ENCODE measurements at places on chromosomes 3 and 15.
A peak's percentile ranks its signal among the peaks of the same experiment; 100 is the strongest.

- DNase-seq, result no peak
Measured at GRCh38 chr3:12288182-12289129, at the start of gene PPARG. TSS of gene PPARG (plus strand) at chr3:12289070. CDS start at chr3:12379712, 90,642 bp downstream.

DNA sequence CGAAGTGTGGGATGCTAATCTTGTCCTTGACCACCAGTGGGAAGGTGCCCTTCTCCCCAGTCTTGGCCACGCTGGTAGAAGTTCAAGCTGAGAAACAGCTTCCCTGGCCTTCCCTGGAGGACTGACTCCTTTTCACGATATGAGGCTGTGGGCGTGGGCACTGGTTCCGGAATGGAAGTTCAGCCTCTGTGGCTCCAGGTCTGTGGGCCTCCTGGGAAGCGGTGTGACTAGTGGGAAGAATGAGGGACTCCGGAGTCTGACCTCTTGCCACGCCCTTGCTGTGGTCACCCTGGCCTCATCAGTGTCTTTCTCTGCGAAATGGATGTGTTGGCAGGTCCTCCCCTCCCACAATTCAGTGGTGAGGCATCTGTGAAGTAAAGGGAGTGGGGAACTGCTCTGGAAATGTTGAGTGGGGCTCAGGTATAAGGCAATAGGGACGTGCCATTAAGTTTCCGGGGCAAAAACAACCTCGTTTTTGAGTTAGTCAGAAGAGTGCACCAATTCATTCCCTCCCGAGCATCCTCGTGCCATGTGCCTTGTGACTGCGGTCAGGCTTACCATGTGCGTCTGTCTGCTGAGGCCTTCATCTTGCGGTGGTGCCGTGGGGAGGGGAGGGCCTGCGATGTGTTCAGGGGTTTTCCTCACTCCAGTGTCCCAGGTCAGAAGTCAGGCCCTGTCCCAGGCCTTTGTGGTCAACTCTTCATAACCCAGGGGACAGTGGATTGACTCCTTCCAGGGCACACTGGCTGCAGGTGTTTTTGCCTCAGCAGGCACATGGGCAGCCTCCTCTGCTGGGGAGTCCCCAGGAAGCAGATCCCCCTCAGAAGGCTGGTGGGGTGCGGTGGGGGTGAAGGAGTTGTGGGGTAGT, 11.8 kb upstream of the SEC13 start:
- DNase-seq, result peak; percentile 29

- DNase-seq, result no peak
Measured at GRCh38 chr15:101045236-101045646, 126.1 kb downstream of the LRRK1 start.

DNA sequence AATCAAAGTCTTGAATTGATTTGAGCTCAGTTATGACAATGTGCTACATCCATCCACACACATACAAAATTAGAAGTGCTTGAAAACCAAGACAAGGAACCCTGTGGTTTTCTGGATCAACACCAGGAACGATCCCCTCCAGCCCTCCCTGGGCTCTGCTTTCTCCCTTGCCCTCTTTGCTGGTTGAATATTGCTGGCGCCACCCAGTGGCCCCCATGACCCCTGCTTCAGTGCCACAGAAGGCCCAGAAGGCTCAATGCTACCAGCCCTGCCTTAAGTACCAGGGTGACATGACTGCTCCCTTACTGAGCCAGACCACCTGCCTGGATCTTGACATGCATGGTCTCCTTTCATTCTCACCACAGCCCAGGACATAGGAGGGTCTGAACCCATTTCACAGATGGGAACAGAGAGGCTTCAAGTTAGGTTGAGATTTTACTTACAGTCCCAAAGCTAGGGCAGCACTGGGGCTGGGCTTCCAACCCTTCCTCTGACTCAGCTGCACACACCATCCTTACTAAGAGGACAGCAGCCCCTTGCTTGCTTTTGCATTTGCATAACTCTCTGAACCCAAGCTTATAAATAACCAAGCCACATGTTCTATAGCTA, 15.0 kb downstream of the IL12A start:
- DNase-seq, result peak; percentile 41

- DNase-seq, result no peak
Measured at GRCh38 chr3:116056280-116056679, 389.0 kb downstream of the LSAMP start.

GRCh38 chr3:10707400-10708215, 108.4 kb upstream of the SLC6A11 start:
- no peak for DNase-seq

- DNase-seq, result no peak
Measured at GRCh38 chr15:69908590-69909420, 188.9 kb downstream of the TLE3 start.

- DNase-seq, result no peak
Measured at GRCh38 chr15:59240036-59240435, 33.4 kb downstream of the LDHAL6B start.

GRCh38 chr3:143707848-143708247, 140.4 kb downstream of the SLC9A9 start:
- DNase-seq, result no peak

DNA sequence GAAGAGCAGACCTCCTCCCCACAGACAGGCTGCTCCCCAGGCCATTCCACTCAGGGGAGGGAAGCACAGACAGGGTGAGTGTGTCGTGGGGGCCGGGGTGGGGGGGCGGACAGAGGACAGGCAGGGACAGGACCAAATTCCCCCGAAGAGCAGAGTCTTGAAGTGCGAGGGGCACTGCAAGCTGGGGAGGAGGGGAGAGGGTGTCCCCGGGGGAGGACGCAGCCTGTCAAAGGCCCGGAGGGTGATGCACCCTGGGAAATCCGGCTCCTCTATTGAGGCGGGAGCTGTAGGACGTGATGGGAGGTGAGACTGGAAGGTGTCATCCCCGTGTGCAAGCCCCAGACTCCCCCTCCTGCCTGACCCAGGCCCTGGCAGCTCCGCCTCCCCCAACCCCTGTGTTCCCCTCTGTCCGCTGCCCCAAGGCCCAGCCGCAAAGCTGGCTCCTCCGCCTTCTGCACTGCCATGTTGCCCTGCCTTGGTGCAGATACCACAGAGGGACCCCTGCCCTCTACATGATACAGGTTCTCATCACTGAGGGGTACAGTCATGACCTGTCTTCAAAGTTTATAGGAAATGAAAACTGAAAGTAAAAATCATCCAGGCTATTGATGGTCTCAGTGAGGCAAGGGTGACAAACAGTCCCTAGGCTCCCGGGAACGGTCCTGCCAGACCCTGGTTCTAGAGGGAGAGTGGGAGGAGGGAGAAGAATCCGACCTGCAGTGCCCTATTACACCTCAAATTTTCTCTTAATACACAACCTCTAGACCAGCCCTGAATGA, 76.3 kb upstream of the IQSEC1 start:
- no peak for DNase-seq

- DNase-seq, result peak; percentile 41
Measured at GRCh38 chr3:14467814-14468620, 65.6 kb downstream of the SLC6A6 start.

DNA sequence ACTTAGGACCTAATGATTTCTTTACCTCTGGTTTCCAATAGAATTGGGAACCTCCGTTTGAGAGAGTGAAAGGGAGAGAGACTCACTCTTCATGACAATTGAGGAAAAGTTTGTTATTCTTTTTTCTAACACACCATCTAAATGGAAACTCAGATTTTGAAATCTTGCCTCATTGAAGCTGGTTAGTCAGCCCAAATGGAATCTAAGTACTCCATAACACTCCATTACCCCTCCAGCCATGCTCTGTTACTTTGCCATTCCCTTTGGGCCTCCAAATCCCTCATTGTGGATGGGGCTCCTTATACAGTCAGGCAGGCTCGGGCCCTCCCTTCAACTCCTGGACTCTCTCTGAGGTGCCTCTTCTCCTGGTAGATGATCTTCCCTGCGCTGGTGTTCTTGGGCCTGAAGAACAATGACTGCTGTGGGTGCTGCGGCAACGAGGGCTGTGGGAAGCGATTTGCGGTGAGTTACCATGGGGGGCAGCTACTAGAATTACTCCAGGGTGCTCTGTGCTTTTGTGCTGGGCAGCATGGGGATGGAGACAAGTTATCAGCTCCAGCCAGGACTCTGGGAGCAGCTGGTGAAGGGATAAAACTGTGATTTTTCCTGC, 1.1 kb downstream of the TM4SF4 start:
- no peak for DNase-seq

DNA sequence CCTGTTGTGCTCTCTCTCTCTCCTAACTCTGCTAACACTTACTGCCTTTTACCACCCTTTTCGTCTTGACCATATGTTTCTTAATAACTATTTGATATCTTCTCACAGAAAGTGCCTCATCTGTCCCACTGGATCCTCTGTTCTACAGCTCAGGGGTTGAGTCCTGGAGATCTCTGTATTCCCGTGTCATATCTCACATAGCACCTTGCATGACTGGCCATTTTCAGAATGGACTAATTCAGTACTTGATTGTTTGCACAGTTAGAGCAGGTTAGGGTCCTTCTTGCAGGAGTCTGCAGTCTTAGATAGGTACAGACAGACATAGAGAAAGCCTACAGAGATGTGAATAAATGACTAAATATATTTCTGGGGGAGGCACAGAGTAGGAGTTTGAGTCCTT, 20.9 kb downstream of the HACD3 start:
- no peak for DNase-seq

DNA sequence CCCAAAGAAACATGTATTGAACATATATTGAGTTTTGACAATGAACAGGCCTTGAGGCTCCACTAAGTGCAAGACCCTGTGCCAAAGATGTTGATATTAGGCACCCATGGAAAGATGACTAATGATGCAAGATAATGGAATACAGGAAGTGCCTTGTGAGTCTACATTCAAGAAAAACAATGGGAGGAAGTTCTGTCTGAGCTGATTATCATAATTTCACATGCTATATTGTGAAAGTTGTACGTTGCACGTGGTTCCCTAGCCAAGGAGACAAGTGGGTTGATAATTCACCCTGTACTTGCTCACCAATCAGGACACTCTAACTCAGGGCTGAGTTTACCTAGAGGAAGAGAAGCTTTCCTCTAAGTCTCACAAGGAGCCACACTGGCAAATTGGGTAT, 186.9 kb upstream of the STAC start:
- no peak for DNase-seq

GRCh38 chr3:136957751-136958288, at the start of gene IL20RB:
TSS of gene IL20RB (plus strand) at chr3:136957983. CDS start at chr3:136958114, 131 bp downstream.
- no peak for DNase-seq

DNA sequence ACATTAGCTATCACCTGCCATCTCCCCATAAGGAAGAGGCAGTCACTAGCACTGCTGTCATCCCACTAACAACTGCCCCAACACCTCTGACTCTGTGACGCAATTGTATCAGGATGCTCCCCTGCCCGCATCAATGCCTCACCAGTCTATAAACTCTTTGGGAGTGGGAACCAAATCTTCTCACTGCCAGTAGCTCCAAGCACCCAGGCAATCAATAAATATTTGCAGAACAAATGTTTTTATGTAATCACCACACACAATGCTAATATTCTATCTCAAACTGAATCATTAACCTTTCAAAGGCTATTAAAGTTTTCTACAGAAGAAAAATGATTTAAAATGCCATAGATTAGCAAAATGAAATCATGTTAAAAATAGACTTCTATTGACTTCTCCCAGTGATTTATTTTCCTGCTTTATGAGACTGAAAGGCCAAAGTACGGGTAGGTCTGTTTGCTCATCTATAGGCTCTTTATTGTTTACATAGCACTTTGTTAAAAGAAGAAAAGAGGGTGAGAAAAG, 131.3 kb downstream of the PLD1 start:
- DNase-seq, result no peak

GRCh38 chr3:133330522-133330921, 69.3 kb upstream of the BFSP2 start:
- no peak for DNase-seq

DNA sequence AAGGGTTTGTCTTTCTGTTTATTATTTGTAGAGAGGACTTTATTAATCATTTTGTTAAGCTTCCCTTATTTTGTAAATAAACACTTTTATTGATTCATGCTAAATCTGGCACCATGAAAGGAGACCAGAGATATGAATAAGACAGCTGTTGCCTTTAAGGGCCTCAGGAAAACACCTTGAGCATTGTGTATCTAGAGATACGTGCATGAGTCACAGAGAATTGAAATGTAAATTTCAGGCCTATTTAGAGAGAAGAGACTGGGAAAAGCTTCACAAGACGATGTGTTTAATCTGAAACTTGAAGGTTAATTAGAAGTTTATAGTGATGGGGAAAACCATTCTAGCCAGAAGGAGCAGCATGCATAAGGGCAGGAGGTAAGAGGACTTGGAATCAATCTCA, 28.6 kb upstream of the UTS2B start:
- DNase-seq, result no peak

DNA sequence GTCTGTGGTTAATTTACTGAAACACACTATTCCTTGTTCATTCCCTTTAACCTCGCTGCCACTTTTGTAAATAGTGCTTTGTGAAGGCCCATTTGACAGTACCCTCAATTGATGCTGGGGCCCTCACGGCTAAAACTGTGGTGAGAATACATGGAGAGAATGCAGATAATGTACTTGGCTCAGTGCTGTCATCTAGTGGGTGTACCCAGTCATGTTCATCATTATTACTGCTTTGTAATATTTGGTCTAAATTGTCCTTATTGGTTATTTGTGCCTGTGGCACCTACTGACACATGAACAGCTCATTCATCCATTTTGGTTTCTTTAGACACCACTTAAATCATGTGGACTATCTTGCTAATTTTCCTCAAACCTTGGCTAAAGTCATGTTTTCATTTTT, 543.6 kb downstream of the EDEM1 start:
- no peak for DNase-seq

DNA sequence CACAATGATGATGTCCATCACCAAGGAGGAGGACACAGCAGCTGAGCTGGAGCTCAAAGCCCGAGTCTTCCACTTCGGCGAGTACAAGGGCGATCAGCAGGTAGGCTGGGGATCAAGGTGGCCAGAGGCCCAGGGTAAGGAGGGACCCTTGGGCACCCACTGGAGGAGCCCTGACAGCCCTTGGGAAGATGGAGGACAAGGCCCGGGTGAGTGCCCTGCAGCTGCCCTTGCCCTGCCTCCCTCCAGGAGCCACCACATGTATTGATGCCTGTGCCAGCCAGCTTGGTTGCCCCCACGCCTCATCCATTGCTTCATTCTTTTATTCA, 38.4 kb downstream of the CFAP100 start:
- DNase-seq, result no peak

- DNase-seq, result no peak
Measured at GRCh38 chr15:95202569-95203349, 971.4 kb downstream of the MCTP2 start.

GRCh38 chr3:59243476-59243875, 193.7 kb upstream of the CFAP20DC start:
- DNase-seq, result no peak

GRCh38 chr3:62098646-62099365, 274.5 kb downstream of the FEZF2 start:
- no peak for DNase-seq

GRCh38 chr3:141409940-141410241, 41.6 kb downstream of the ZBTB38 start:
- no peak for DNase-seq

GRCh38 chr3:58529516-58530353, 7.3 kb downstream of the ACOX2 start:
- no peak for DNase-seq

- no peak for DNase-seq
Measured at GRCh38 chr3:194158942-194159439, 23.0 kb downstream of the HES1 start.

DNA sequence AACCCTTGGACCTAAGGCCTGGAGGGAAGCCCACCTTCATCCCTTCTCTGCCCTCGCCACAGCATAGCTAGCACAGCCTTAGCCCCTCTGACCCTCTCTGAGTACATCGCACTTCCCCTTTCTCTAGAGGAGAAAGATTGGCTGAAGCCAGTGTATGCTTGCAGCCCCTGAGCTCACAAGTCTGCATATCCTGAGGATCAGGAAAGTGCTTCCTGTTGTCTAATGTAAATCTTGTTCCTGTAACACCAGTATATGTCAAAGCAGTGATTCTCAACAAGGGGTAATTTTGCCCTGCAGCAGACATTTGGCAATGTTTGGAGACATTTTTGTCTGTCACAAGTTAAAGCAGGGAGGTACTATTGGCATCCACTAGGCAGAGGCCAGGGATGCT, 2.2 kb upstream of the PRKCD start:
- DNase-seq, result no peak

Measured in naive B cell (primary cell).